ENCODE measurements at places on chromosomes 2 and 18.
A peak's percentile ranks its signal among the peaks of the same experiment; 100 is the strongest.

DNA sequence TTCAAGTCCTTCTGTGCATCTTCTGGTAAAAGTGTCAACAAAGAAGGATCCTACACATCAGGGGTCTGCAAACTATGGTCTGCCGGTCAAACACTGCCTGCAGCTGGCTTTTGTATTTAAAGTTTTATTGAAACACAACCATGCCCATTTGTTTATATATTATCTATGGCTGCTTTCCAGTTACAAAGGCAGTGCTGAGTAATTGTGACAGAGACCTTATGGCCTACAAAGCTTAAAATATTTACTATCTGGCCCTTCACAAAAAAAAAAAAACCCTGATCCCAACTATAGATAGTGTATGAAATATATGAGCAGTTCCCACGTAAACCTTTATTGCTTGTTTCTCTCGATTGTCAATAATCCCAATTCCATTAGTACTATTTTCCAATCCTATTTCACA lies 101.4 kb downstream of the RBMS1 start:
- H3K4me1 ChIP-seq = peaks cover 80% of the 10 kb centered on the region
- H3K36me3 ChIP-seq = no peaks in the 10 kb centered on the region
- no peak overlapping the region for H3K27ac ChIP-seq
- H3K4me3 ChIP-seq = no peak overlapping the region
- no peak for DNase-seq

GRCh38 chr2:157432475-157433106 lies 11.3 kb downstream of the CYTIP start:
- H3K36me3 ChIP-seq = peaks cover 98% of the 10 kb centered on the region
- H3K4me1 ChIP-seq = peaks cover 93% of the 10 kb centered on the region
- DNase-seq = no peak
- peak overlapping the region; percentile 99 for H3K4me3 ChIP-seq
- peak overlapping the region; percentile 91 for H3K27ac ChIP-seq
- H3K27me3 ChIP-seq = no peaks in the 10 kb centered on the region

- H3K27ac ChIP-seq = no peak overlapping the region
- DNase-seq = no peak
- no peaks in the 10 kb centered on the region for H3K36me3 ChIP-seq
- H3K27me3 ChIP-seq = no peaks in the 10 kb centered on the region
- H3K4me3 ChIP-seq = no peak overlapping the region
Observed at GRCh38 chr2:51107841-51108240, 75.9 kb upstream of the NRXN1 start.

GRCh38 chr2:219362524-219363164 lies 25.1 kb downstream of the DNPEP start:
- peaks cover 6% of the 10 kb centered on the region for H3K4me1 ChIP-seq
- peaks cover 22% of the 10 kb centered on the region for H3K27me3 ChIP-seq
- H3K4me3 ChIP-seq = no peak overlapping the region
- no peak overlapping the region for H3K27ac ChIP-seq
- DNase-seq = no peak

GRCh38 chr2:121202541-121203310 lies 82.3 kb downstream of the TFCP2L1 start:
- H3K27me3 ChIP-seq = no peaks in the 10 kb centered on the region
- H3K36me3 ChIP-seq = no peaks in the 10 kb centered on the region
- no peak overlapping the region for H3K4me3 ChIP-seq
- H3K4me1 ChIP-seq = no peaks in the 10 kb centered on the region
- H3K27ac ChIP-seq = no peak overlapping the region

- H3K27ac ChIP-seq = no peak overlapping the region
- no peak for DNase-seq
- H3K36me3 ChIP-seq = no peaks in the 10 kb centered on the region
Observed at GRCh38 chr2:47346638-47347037, 56.3 kb upstream of the MSH2 start.

DNA sequence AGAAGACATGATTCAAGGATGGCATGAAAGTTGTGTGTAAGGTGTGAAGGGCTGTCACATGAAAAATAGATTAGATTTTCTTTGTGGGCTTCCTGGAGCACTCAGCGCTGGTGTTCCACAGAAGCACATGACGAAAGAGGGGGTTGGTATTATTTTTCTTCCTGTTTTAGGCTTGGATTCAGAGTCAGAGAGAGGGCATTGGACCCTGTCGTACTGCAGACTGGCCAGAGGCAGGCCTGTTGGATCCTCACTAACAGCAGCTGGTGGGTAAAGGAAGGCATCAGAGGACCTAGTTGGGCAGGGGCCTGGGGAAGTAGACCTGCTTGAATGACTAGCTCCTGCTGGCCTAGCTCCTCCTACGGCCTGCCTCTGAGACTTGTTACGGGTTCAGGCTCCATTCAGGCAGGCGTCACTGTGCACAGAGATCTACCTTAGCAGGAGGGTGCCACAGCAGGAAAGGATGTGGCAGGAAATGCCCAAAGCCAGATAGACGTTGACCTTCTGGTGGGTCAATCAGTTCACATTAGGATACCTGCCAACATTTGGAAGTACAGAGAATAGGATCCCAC lies 13.1 kb downstream of the CTLA4 start:
- no peaks in the 10 kb centered on the region for H3K27me3 ChIP-seq
- no peak overlapping the region for H3K27ac ChIP-seq
- no peak overlapping the region for H3K4me3 ChIP-seq
- H3K36me3 ChIP-seq = no peaks in the 10 kb centered on the region
- DNase-seq = no peak

GRCh38 chr18:67305466-67305865 lies 211.1 kb downstream of the DSEL start:
- DNase-seq = no peak
- no peak overlapping the region for H3K4me3 ChIP-seq
- H3K27ac ChIP-seq = no peak overlapping the region
- peaks cover 15% of the 10 kb centered on the region for H3K36me3 ChIP-seq

GRCh38 chr2:48566592-48567310 lies 36.8 kb downstream of the STON1 start:
- peaks cover 4% of the 10 kb centered on the region for H3K27me3 ChIP-seq
- no peak overlapping the region for H3K4me3 ChIP-seq
- no peaks in the 10 kb centered on the region for H3K36me3 ChIP-seq
- H3K4me1 ChIP-seq = no peaks in the 10 kb centered on the region
- no peak overlapping the region for H3K27ac ChIP-seq

GRCh38 chr2:200968735-200969134 lies 5.3 kb upstream of the ORC2 start:
- no peak for DNase-seq
- H3K27me3 ChIP-seq = no peaks in the 10 kb centered on the region
- H3K4me1 ChIP-seq = peaks cover 37% of the 10 kb centered on the region

DNA sequence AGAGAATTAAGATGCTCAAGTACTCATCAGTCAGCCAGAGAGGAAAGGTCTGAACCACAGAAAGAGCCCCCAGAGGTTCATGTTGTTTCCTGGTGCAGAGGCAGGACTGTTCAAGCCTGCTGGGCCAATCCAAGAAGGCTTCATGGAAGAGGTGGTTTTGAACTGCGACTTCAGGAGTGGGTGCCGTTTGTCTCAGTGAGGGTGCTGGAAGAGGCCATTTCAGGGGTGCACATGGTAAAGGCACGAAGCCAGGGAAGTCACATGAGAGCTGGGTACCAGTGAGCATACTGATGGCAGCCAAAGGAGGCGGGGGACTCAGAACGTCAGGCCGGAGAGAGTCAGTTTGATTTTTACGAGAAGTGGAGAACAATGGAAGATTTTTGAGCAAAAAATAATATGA lies 55.5 kb downstream of the EMILIN2 start:
- DNase-seq = no peak
- no peak overlapping the region for H3K4me3 ChIP-seq
- H3K27me3 ChIP-seq = no peaks in the 10 kb centered on the region
- H3K27ac ChIP-seq = no peak overlapping the region
- no peaks in the 10 kb centered on the region for H3K36me3 ChIP-seq

- DNase-seq = no peak
- no peak overlapping the region for H3K4me3 ChIP-seq
- no peaks in the 10 kb centered on the region for H3K27me3 ChIP-seq
- H3K27ac ChIP-seq = no peak overlapping the region
- H3K4me1 ChIP-seq = peaks cover 5% of the 10 kb centered on the region
Observed at GRCh38 chr2:221243771-221244170, 328.3 kb downstream of the EPHA4 start.

- H3K27me3 ChIP-seq = peaks cover 19% of the 10 kb centered on the region
- peak; percentile 60 for DNase-seq
- peak overlapping the region; percentile 87 for H3K4me3 ChIP-seq
Observed at GRCh38 chr2:28366496-28367282, 26.0 kb upstream of the FOSL2 start.

DNA sequence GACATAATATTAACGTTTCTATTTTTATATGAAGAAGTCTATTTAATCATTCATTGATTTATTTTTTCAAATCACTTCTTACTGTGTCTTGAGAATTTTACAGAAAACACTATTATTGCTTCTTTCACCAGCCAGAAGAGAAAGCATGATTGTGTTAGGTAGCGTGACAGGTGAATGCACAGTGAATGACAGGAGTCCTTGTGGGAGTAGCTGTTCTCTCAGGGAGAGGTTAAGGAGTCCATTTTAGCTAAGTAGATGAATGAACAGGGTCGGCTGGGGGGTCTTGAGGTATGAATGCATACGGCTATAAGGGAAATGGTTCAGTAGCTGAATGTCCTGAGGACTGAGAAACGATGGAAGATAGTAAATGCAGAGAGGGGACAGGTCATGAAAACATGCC lies 56.2 kb downstream of the CTNNA2 start:
- H3K27ac ChIP-seq = no peak overlapping the region
- H3K4me3 ChIP-seq = no peak overlapping the region
- no peaks in the 10 kb centered on the region for H3K36me3 ChIP-seq
- H3K4me1 ChIP-seq = no peaks in the 10 kb centered on the region

GRCh38 chr2:69985688-69986087 lies 24.3 kb upstream of the ASPRV1 start:
- no peak overlapping the region for H3K4me3 ChIP-seq
- H3K27me3 ChIP-seq = no peaks in the 10 kb centered on the region
- peaks cover 2% of the 10 kb centered on the region for H3K4me1 ChIP-seq
- no peak for DNase-seq

- H3K27me3 ChIP-seq = no peaks in the 10 kb centered on the region
- no peaks in the 10 kb centered on the region for H3K36me3 ChIP-seq
- no peak overlapping the region for H3K27ac ChIP-seq
- no peak overlapping the region for H3K4me3 ChIP-seq
Observed at GRCh38 chr2:61619561-61619960, 81.4 kb upstream of the XPO1 start.

GRCh38 chr2:33380001-33380609 lies 96.3 kb upstream of the RASGRP3 start:
- no peak overlapping the region for H3K4me3 ChIP-seq
- peaks cover 9% of the 10 kb centered on the region for H3K4me1 ChIP-seq

- H3K36me3 ChIP-seq = no peaks in the 10 kb centered on the region
- H3K4me1 ChIP-seq = no peaks in the 10 kb centered on the region
- H3K4me3 ChIP-seq = no peak overlapping the region
- H3K27me3 ChIP-seq = peaks cover 9% of the 10 kb centered on the region
- DNase-seq = no peak
Observed at GRCh38 chr2:192026825-192027120, 168.0 kb downstream of the TMEFF2 start.

- DNase-seq = peak; percentile 25
- H3K27ac ChIP-seq = no peak overlapping the region
- H3K4me1 ChIP-seq = peaks cover 6% of the 10 kb centered on the region
- peaks cover 5% of the 10 kb centered on the region for H3K27me3 ChIP-seq
Observed at GRCh38 chr18:3605954-3606443, 156.0 kb downstream of the TGIF1 start.
